ENCODE measurements at places on chromosomes 16 and 17.

GRCh38 chr17:17071531-17072360 is 29.5 kb downstream of the MPRIP start:
- DNase-seq: no peak

- no peak for DNase-seq
Measured at GRCh38 chr17:33966410-33967059, 288.6 kb upstream of the CCL2 start.

DNA sequence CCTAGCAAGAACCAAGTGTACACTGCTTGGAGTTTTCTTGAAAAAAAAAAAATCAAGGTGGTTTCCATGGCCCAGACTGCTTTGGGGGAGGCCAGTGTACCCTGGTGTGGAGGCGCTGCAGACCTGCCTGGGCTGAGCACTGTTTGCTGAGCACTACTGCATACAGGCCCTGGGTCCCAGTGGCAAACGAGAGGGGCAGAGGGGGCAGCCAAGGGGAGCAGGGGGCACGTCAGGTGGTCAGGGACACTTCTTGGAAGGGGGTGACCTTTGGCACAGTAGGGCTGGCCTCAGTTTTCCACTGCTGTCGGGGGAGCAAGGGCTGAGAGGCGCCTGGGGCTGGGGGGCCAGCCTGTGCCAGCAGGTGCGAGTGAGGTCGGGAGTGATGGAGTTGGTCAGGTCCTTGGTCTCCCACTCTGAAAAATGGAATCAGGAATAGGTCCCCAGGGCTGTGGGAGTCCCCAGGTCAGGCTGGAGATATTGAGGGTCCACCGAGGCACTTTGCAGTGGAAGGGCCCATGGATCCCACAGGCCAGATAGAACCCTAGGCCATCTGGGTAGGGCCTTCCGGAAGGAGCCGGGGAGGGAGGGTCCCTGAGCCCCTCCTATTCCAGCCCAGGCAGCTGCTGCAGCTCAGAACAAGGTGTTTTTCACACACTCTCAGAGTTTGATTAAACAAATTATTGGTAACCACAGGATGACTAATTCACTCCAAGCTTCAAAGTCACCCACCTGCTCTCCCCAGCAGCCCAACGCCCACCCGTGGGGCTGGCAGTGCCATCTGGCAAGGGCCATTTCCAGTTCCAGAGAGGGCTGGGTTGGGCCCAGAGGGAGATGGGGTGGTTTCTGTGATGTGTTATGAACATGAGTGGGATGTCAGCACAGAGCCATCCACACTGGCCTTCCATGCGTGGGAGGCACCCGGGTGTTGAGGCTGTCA is 3.5 kb downstream of the ZFPM1 start:
- DNase-seq: no peak

GRCh38 chr16:22660441-22661160 is 149.9 kb downstream of the NPIPB5 start:
- no peak for DNase-seq
